ENCODE measurements at places on chromosomes 5 and 9.

- DNase-seq, result no peak
Measured at GRCh38 chr5:9545136-9545991, 511 bp downstream of the SEMA5A start.

GRCh38 chr5:32233220-32233695 is 59.1 kb upstream of the GOLPH3 start:
- DNase-seq, result no peak

GRCh38 chr5:171999877-172000276 is 6.6 kb downstream of the FBXW11 start:
- DNase-seq, result no peak

- DNase-seq, result no peak
Measured at GRCh38 chr5:107589520-107590193, 81.1 kb downstream of the EFNA5 start.

GRCh38 chr9:110809038-110809595 is 140.5 kb downstream of the MUSK start:
- DNase-seq, result no peak

GRCh38 chr9:77961541-77961940 is 70.1 kb downstream of the GNAQ start:
- DNase-seq, result no peak

DNA sequence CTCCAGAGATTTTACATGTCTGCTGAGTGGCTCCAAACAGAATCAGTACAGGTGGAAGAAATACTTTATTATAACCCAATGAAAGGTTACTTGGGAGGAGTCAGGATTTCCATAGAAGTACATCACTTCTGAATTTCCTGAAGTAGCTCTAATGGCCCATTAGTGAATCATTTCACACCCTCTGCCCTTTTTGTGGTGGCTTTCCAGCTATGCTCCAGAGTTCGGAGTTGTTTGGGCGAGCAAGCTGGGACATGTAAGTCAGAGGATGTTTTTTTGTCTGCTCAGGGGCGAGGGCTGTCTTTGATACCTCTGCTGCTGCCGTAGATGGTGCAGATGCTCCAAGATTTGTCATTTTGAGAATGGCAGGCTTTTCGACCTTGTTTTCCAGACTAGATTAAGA is 226.1 kb downstream of the GOLPH3 start:
- no peak for DNase-seq

DNA sequence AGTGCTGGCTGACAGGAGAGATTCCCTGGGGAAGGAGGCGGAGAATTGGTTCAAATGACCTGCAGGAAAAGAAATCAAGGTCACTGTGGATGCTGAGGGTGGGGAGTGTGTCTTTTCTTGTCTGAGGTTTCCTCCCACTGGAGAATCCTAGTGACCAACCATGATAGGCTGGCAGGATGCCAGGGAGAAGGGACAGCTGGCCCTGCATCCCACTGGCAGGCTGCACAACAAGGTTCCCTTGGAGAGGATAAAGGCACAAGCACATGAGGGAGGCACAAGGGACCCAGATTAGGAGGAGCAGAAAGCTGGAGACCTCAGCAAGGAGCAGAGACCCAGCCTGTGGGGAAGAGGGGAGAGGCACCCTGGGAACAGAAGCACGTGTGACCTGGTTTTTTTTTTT is 11.4 kb upstream of the ZDHHC12 start:
- no peak for DNase-seq

DNA sequence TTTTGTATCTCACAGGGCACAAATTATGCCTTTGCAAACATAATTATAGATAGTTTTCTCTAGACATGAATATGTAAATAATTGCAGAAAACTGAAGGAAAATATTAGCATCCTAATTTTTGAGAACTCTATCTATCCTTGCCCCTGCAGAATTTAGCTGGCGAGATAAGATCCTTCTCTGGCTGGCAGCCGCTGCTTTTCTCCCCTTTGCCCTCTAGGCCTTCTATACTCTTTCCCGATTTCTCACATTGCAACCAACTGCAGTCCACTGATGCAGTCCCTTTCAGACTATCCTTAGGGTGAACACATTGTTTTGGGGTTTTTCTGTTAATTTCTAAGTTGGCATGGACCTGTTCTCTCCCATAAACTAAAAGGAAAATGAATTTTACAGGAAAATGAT is 91.3 kb downstream of the CD180 start:
- no peak for DNase-seq

DNA sequence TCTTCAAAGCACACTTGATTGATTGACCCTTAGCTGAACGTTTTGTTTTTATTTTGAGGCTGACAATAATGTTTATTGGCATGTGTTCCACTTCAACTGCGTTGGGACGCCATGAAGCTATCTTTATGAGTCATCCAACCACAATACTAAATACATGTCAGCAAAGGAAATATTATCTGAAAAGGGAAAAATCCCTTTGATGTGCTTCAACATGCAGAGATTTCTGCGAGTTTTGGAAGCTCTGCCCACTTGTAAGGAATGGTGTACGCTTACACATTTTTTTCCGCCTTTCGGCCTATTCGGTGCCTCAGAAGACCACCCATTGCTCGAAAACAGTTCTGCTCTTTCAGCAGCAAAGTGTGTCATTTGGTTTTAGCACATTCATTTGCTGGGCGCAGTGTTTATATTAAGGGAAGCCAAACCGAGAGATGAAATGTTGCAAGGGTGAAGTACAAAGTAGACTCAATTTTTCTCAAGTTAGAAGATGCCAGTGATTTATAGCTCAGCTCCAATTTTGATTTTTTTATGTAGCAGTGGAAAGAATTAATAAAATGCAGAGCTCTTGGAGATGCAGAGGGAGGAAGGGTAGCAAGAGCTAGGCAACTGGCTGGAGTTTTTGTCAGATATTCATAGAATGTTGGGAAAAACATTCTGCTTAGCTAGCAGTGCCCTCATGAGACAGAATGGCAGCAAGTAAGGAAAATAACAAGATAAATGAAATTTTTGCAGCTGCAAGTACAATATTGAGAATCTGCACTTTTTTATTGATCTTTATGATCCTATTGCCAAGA is 68.9 kb downstream of the PRDM6 start:
- DNase-seq, result no peak

DNA sequence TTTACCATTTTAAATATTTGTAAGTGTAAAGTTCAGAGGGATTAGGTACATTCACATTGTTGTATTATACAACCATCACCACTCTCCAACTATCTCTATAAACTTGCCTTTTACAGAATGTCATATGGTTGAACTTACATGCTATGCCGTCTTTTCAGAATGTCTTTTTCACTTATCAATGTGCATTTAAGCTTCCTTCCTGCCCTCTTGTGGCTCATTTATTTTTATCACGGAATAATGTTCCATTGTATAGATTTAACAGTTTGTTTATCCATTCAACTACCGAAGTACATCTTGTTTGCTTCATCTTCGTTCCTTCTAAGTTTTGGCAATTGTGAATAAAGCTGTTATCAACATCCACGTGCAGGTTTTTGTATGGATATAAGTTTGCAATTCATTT is 133.3 kb upstream of the C6 start:
- no peak for DNase-seq

DNA sequence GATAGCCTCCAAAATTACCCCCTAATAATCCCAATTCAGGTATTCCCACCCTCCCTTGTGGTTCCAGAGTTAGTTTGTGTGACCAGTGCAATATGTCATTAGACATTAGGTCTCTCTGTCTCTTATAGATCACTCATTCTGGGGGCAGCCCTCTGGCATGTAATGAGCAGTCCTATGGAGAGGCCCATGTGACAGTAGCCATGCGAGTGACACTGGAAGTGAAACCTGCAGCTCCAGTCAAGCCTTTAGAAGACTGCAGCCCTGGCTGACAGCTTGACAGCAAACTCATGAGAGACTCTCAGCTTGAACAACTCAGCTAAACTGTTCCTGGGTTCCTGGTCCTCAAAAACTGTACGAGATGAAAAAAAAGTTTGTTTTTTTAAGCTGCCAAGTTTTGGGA is 54.0 kb upstream of the HSPB3 start:
- no peak for DNase-seq

- DNase-seq, result no peak
Measured at GRCh38 chr5:17004441-17005106, 68.5 kb upstream of the MYO10 start.

DNA sequence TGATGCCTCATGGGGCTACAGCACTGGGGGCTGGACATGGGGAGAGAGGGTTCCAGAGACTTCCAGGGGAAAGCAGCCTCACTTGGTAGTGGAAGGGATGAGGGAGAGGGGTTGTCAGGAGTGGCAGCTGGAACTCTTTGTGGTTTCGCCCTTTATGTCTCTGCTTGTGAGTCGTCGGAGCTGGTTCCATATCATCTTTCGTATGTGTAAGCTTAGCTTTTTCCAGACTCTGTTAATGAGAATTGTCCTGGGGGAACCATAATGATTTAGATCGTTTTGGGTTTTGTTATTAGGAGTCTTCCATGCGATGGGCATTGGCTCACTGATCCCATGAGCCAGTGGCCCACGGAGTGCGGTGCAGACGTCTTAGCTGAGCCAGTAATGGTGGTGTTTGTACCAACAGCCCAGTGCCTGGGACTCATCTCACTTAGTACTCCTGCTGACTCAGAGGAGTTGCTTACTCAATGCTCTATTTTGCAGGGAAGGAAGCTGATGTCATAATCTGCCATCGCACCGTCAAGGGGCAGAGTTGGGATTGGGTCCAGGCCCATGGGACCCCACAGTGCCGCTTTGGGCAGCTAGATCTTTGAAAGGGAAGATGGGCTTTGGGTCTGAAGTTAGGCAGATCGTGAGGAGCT is 48.5 kb downstream of the NEK6 start:
- no peak for DNase-seq

- DNase-seq, result no peak
Measured at GRCh38 chr9:16986556-16986955, 116.1 kb upstream of the BNC2 start.

GRCh38 chr5:6194906-6195612 is 183.3 kb downstream of the MED10 start:
- no peak for DNase-seq

DNA sequence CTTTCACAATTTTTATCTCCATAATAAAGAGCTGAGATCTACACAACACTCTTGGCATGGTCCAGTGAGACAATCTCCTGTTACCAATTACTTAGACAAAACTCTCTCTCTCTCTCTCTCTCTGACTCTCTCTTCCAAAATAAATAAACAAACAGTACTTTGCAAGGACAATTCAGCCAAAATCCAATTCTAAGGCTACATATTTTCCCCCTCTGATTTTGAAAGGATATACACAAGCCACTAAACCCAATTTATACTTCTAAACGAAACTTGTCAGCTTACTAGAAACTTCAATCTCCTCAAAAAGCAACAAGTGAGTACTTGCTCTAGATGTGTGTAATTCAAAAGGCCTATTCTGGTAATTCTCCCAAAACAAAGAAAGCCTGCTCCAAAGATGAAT is 26.3 kb upstream of the TNPO1 start:
- DNase-seq, result no peak

DNA sequence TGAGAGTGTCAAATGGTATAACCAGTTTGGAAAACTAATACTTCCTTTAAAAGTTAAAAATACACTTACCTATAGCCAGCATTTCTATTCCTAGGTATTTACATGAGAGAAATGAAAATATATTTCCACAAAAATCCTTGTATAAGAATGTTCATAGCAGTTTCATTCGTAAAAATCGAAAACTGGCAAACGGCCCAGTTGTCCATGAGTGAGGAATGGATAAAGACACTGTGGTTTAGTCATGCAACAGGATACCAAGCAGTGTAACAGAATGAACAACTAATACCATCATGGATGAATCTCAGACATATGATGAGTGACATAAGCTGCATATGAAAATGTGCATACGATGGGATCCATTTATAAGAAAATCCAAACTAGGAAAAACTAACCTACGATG is 136.7 kb downstream of the MACROH2A1 start:
- no peak for DNase-seq

DNA sequence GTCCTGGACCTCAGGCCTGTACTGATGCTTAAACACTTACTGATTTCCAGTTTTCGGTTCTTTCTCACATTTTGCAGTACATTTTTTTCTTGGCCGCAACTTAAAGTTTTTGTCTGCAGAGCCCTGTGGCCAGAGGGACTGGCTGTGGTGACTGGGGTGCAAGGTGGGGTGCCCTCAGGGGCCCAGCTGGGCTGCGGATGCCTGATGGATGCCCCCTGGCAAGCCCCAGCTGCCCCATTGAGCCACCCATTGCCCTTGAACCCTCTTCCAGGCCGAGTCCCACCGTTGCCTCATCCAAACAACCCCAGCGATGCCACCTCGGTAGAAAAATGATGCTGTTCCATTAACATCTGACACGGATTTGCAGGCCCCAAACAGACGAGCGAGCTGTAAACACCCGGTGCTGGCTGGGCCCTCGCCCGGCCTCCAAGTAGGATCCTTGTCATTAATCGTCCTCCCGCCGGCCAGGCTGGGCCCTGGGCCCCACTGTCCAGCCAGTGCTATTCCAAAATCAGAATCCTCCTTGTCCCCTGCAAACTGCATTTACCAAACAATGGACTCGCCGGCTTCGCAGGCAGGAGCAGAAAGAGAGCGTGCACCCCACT is 107.9 kb downstream of the PHF2 start:
- DNase-seq, result no peak

- no peak for DNase-seq
Measured at GRCh38 chr5:147971472-147971871, 65.1 kb upstream of the C5orf46 start.

DNA sequence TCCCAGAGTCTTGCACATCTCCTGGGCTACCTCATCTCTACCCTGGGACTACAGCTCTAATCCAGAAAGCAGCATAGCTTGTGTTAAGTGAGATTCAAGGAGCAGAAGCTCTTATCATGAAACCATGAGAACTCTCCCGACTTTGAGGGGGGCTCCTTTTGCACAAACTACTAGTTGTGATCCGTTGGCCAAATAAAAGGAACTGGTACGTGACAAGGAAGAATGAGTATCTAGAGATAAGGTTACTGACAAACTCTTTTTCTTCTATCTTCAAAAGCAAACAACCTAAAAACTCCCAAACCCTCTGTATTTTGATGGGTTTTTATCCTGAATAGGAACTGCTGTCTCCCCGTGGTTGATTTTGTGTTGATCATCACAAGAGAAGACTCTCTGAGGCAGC is 168.5 kb downstream of the SLC24A2 start:
- DNase-seq, result no peak

DNA sequence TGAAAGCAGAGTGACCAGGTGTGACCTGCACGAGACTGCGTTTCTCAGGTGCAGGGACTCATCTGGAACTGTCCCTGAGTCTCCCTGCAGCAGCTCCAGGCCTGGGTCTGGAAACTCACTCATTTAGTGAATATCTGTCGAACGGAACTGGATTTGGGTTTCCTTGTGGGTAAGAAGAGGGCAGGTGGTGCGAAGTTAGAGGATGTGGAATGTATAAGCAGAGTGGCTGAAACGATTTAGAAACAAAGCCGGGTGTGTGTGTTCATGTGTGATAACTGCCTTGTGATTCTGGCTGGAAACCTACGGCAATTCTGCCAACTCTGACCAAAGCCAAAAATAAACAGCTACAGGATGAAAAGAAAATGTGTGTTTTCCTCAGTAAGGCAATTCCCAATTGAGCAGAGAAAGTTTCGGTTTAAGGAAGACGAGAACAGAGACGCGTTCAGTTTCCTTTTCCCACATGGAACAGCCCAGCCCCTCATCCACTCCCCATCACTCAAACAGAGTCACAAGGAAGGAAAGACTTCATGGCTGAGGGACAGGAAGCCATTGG is 130.3 kb downstream of the NSG2 start:
- no peak for DNase-seq
